ENCODE measurements at places on chromosomes 7 and 10. TPM values are rescaled to one million over a fixed set of nuclear protein-coding genes. Genes with fewer than 3 reads are reported as not detected.

DNA sequence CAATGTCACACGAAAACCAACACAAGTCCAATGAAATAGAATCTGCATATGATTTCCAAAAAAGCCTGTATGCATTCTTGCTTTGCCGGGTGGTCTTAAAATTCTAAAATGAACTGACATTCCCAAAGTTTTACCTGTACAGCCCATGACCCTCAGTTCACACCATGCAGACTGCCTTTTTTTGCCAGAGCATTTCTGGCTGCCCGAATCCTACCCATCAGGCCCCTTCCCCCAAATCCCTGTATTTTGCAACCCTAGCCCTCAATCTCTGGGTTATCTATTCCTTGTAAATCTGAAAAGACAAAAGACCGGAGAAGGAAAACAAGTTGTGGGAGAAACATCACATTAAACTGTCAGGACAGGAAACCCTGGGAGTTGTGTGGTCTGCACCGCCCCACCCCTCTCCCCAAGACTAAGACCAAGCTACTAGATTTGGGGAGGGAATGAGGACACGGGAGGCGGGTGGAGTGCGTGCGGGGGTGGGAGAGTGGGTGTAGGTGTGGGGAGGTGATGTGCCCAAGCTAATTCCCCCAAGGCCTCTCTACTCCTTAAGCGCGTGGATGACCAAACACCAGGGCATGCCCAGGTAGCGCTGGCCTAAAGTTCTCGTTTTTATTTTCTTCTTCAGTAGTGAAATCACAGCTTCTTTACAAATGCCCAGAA lies 1.4 kb downstream of the JCAD start:
- DNase-seq = no peak

- DNase-seq = no peak
Observed at GRCh38 chr10:7811000-7811399, 7.3 kb upstream of the TAF3 start.

Gene AMPH
- not detected for total RNA-seq

Gene AP5Z1
- total RNA-seq = 21.3 TPM

- DNase-seq = no peak
Observed at GRCh38 chr10:17980846-17981565, 29.3 kb downstream of the SLC39A12 start.

Gene ACTL6B
- total RNA-seq = not detected

GRCh38 chr10:70549962-70550458 lies 52.5 kb downstream of the PRF1 start:
- peak; percentile 22 for DNase-seq

GRCh38 chr7:47576031-47576865 lies 5.7 kb downstream of the TNS3 start:
- DNase-seq = no peak

Gene VIPR2
- not detected for total RNA-seq

Gene FGFR2
- 30.3 TPM for total RNA-seq

Gene MORN4
- total RNA-seq = 9.7 TPM

Gene MCM7
- 234 TPM for total RNA-seq

DNA sequence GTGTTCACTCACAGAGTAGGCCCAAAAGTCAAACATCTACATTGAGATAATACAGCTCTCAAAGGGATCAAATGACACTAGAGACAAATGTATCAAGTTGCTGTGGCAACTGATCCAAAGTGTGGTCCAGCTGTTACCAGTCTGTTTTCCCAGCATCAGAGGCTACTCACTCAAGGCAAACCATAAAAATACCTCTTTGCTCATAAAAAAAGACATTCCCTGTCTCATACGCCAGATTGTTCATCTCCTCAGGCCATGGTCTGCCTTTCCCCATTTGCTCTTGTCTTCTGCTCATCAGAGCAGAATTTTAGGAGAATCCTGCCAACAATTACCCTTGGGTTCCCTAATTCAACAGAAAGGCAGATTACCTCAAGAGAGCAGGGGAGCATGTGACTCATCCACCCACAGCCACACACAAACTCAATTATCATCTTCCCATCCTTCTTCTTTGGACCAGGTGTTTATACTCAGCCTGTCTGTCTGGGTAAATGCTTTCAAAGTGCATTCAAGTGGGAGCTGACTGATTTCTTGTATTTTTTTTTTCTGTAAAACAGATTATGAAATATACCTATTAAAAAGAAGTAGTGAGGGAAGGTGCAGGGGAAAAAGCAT lies 226.5 kb upstream of the HPS1 start:
- DNase-seq = no peak

- no peak for DNase-seq
Observed at GRCh38 chr7:152521420-152522337, 85.9 kb upstream of the KMT2C start.

GRCh38 chr10:43945908-43946307 lies 297.2 kb upstream of the ZNF32 start:
- no peak for DNase-seq

Gene FZD1
- total RNA-seq = 4.1 TPM

- peak; percentile 91 for DNase-seq
Observed at GRCh38 chr10:99661377-99661763, 2.1 kb downstream of the ENTPD7 start.

Gene GIMAP2
- total RNA-seq = 0.25 TPM

Gene EIF5AL1
- total RNA-seq = 0.31 TPM

Gene KCND2
- not detected for total RNA-seq

DNA sequence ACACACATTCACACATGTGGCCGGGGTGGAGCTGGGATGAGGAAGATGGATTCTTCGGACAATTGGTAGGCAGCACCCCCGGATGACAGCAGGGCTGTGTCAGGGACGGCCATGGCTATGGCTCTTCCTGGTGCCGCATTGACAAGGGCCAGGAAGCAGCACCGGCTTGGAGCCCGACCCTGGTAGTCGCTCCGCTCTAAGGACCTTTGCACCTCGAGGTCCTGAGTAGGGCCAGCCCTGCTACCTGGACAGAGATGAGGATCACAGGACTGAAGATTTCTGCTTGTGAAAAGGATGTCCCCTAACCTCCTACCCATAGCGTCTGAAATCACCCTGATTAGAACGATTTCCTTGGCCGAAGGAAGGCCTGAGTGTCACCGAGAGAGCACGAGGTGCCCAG lies 134.1 kb downstream of the ADARB2 start:
- DNase-seq = no peak

Gene EPO
- 0.41 TPM for total RNA-seq

Gene HOXA7
- total RNA-seq = 13.3 TPM

Gene IMMP2L
- total RNA-seq = 9.1 TPM

- no peak for DNase-seq
Observed at GRCh38 chr10:74156919-74157289, 5.9 kb downstream of the ADK start.

DNA sequence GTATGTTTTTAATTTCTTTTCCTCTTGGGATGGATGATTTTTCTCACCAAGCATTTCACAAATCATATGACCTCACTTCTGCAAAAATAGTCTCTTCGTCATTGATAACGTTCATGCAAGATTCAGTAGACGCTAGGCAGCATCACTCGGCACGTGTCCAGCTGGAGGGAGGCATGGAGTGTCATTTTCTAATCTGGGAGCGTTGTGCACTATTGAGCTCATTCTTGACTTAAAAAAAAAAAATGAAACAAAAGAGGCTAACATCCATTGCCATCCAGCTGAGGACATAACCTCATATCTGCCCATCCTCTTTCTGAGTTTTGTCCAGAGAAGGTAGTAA lies 56.2 kb downstream of the COL17A1 start:
- no peak for DNase-seq

- DNase-seq = no peak
Observed at GRCh38 chr7:134483296-134483695, 24.4 kb upstream of the AKR1B1 start.

Gene EPDR1
- total RNA-seq = not detected
